ENCODE measurements at places on chromosomes 13 and 19.
A peak's percentile ranks its signal among the peaks of the same experiment; 100 is the strongest.

DNA sequence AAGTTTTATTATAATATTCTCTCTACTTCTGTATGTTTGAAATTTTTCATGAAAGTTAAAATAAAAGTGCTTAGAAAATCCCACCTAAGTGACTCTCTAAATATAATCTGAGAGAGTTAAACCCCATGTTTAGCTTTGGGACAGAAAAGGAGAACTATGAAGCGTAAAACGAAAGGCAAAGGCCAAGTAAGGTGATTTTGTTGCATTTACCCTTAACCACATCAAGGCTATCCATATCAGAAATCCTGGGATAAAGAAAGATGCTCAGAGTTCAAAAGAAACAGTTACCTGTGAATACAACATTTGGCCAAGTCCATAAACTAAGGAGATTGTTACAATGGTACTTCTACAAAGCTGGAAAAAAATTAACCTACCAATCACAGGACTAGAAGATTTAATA lies 31.3 kb downstream of the UBL3 start:
- H3K27ac ChIP-seq, result no peak overlapping the region
- no peaks in the 10 kb centered on the region for H3K27me3 ChIP-seq
- H3K4me3 ChIP-seq, result no peak overlapping the region

GRCh38 chr13:26831336-26831908 lies 70.8 kb upstream of the GPR12 start:
- no peak overlapping the region for H3K27ac ChIP-seq
- H3K27me3 ChIP-seq, result peaks cover 15% of the 10 kb centered on the region
- H3K4me1 ChIP-seq, result no peaks in the 10 kb centered on the region
- H3K4me3 ChIP-seq, result no peak overlapping the region
- H3K36me3 ChIP-seq, result no peaks in the 10 kb centered on the region

DNA sequence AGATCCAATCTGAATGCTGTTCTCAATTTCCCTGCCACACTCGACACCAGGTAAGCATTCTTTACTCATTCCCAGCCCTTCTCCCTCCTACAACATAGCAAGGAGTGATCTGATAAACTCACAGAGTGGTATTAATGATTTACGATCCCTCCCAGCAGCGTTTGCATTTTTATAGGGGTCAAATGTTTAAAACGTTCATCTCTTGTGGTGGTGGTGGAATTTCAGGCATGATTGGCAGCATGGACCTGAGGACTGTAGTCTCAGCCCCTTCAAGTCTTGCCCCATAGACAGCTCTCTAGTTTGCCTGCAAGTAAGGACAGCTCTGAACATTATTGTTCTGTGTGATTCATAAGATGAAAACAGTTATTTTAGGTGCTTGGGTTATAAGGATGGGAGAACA lies 565.7 kb downstream of the EFNB2 start:
- no peaks in the 10 kb centered on the region for H3K36me3 ChIP-seq
- H3K27ac ChIP-seq, result no peak overlapping the region
- no peaks in the 10 kb centered on the region for H3K27me3 ChIP-seq
- H3K4me1 ChIP-seq, result no peaks in the 10 kb centered on the region

DNA sequence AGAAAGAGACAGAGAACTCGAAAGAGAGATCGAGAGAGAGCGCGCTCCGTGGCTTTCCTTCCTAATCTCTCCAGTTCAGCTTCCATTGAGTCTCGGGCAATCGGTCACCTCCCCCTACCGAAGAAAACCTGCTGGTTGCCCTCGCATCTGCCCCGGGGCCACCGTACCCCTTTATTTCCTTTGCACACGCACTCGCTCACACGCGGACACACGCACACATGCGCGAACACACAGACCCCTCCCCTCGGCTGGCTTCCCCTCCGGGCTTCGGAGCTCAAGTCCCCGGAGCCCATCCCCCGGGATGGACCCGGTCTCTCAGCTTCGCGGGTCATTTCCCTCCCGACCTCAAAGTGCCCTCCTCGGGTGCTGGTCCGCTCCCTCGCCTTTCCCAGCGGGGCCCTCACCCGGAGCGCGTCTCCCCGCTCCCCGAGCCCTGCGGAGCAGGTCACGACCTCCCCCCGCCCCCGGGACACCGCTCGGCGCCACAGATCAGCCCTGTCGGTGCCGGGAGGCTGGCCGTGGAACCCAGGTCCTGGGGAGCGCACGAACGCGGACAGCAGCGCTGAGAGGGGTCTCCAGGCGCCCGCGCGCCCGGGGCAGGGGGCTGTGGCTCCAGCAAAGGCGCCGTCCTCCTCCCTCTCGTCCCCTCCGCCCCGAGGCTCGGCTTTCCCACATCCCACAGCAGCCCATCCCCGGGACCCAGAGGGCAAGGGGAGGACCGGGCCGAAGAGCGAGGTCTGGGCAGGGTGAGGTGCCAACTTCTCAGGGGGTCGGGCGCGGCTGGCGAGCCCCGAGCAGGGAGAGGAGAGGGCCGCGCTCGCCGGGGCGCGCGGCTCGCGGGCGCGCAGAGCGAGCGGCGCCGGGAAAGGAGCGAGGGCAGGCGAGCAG lies 1.8 kb downstream of the DACH1 start:
- DNase-seq, result peak; percentile 1
- peaks cover 19% of the 10 kb centered on the region for H3K4me1 ChIP-seq
- peak overlapping the region; percentile 52 for H3K27ac ChIP-seq
- no peaks in the 10 kb centered on the region for H3K36me3 ChIP-seq
- H3K27me3 ChIP-seq, result peaks cover 58% of the 10 kb centered on the region

- H3K4me3 ChIP-seq, result no peak overlapping the region
- H3K36me3 ChIP-seq, result no peaks in the 10 kb centered on the region
- H3K27me3 ChIP-seq, result peaks cover 2% of the 10 kb centered on the region
- no peak for DNase-seq
Observed at GRCh38 chr13:19083340-19083739, 98.3 kb downstream of the TUBA3C start.

GRCh38 chr19:33355535-33355934 lies 18.0 kb upstream of the CEBPG start:
- DNase-seq, result no peak
- H3K27me3 ChIP-seq, result peaks cover 6% of the 10 kb centered on the region
- no peaks in the 10 kb centered on the region for H3K4me1 ChIP-seq
- no peaks in the 10 kb centered on the region for H3K36me3 ChIP-seq

- H3K27ac ChIP-seq, result no peak overlapping the region
- peaks cover 5% of the 10 kb centered on the region for H3K4me1 ChIP-seq
- H3K36me3 ChIP-seq, result no peaks in the 10 kb centered on the region
- DNase-seq, result no peak
- peaks cover 13% of the 10 kb centered on the region for H3K27me3 ChIP-seq
Observed at GRCh38 chr19:48274938-48275337, 5.1 kb downstream of the ZNF114 start.

GRCh38 chr13:89660752-89661151 lies 1686.7 kb upstream of the MIR17HG start:
- H3K4me3 ChIP-seq, result no peak overlapping the region
- no peak overlapping the region for H3K27ac ChIP-seq
- H3K27me3 ChIP-seq, result no peaks in the 10 kb centered on the region
- no peaks in the 10 kb centered on the region for H3K36me3 ChIP-seq
- no peak for DNase-seq

- no peak for DNase-seq
- H3K27me3 ChIP-seq, result no peaks in the 10 kb centered on the region
- no peaks in the 10 kb centered on the region for H3K4me1 ChIP-seq
- no peak overlapping the region for H3K27ac ChIP-seq
Observed at GRCh38 chr19:32889137-32889934, 19.8 kb upstream of the SLC7A9 start.

- H3K4me1 ChIP-seq, result peaks cover 10% of the 10 kb centered on the region
- no peak for DNase-seq
- H3K4me3 ChIP-seq, result no peak overlapping the region
- no peaks in the 10 kb centered on the region for H3K36me3 ChIP-seq
- no peak overlapping the region for H3K27ac ChIP-seq
- peaks cover 22% of the 10 kb centered on the region for H3K27me3 ChIP-seq
Observed at GRCh38 chr19:32749361-32749760, 29.8 kb downstream of the TDRD12 start.

- H3K4me3 ChIP-seq, result no peak overlapping the region
- no peaks in the 10 kb centered on the region for H3K4me1 ChIP-seq
- H3K27ac ChIP-seq, result no peak overlapping the region
Observed at GRCh38 chr13:112842931-112843391, 126.1 kb upstream of the MCF2L start.

GRCh38 chr13:37531049-37531448 lies 67.5 kb downstream of the POSTN start:
- H3K4me3 ChIP-seq, result no peak overlapping the region
- H3K27ac ChIP-seq, result no peak overlapping the region
- H3K36me3 ChIP-seq, result no peaks in the 10 kb centered on the region
- no peaks in the 10 kb centered on the region for H3K27me3 ChIP-seq
- H3K4me1 ChIP-seq, result no peaks in the 10 kb centered on the region
- DNase-seq, result no peak

DNA sequence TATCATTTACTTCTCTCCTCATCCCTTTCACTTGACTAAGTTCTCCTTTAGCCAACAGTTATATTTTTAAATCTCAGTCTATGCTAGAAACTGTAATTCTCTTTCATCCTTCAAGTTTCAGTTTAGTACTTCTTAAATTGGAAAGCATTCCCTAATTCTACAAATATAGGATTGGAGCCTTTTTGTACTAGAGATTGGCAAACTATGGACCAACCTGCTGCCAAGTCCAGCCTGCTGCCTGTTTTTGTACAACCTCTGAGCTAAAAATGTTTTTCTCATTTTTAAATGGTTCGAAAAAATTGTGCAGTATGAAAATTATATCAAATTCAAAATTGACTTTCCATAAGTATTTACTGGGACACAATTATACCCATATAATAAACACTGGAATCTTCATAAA lies 1381.5 kb upstream of the SPRY2 start:
- no peak for DNase-seq
- no peak overlapping the region for H3K4me3 ChIP-seq
- H3K27ac ChIP-seq, result no peak overlapping the region
- H3K36me3 ChIP-seq, result no peaks in the 10 kb centered on the region
- H3K27me3 ChIP-seq, result no peaks in the 10 kb centered on the region
- H3K4me1 ChIP-seq, result no peaks in the 10 kb centered on the region

GRCh38 chr19:2302319-2303210 lies 5.4 kb downstream of the LINGO3 start:
- no peaks in the 10 kb centered on the region for H3K36me3 ChIP-seq
- no peak overlapping the region for H3K27ac ChIP-seq

- H3K4me1 ChIP-seq, result peaks cover 25% of the 10 kb centered on the region
- no peak overlapping the region for H3K27ac ChIP-seq
- DNase-seq, result no peak
- no peak overlapping the region for H3K4me3 ChIP-seq
- H3K36me3 ChIP-seq, result peaks cover 2% of the 10 kb centered on the region
- no peaks in the 10 kb centered on the region for H3K27me3 ChIP-seq
Observed at GRCh38 chr13:46345398-46345797, 41.7 kb downstream of the RUBCNL start.

DNA sequence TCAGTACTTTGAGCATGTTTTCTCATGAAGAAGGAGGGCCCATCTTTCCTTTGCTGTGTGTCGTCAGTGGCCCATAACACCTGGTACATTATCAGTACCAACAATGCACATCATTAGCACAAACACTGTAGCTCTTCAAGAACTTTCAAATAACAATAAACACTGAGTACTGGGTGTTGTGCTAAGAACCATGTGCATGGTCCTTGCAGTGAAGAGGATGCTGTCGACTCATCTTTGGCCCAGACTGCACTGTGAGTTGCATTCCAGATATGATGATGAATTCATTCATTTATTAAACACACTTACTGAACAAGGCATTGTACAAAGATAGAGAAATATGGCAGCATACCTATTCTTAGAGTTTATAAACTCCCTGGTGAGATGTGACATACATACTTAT lies 55.8 kb downstream of the FLT3 start:
- H3K4me1 ChIP-seq, result peaks cover 16% of the 10 kb centered on the region
- DNase-seq, result no peak
- H3K36me3 ChIP-seq, result no peaks in the 10 kb centered on the region
- H3K4me3 ChIP-seq, result no peak overlapping the region
- H3K27me3 ChIP-seq, result peaks cover 7% of the 10 kb centered on the region
- H3K27ac ChIP-seq, result no peak overlapping the region

GRCh38 chr19:19110410-19111135 lies 27.7 kb downstream of the TMEM161A start:
- peak; percentile 25 for DNase-seq
- H3K27ac ChIP-seq, result no peak overlapping the region
- no peaks in the 10 kb centered on the region for H3K36me3 ChIP-seq

DNA sequence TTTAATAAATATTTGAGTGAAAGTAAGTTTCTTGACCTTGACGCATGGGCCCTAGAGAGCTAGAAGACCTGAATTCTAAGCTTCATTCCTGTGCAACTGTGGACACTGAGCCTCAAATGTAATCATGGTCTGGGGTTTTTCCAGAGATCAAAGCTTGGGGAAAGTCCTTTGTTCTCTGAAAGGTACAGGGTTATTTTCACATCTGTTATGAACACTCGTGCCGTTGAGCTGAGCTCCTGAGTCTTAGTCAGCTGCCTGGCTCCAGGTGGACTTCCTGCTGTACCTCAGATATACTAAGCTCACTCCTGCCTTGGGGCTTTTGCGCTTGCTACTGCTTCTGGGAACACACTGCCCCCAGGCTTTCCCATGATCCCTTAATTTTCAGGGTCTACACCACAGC lies 7.5 kb upstream of the ZBTB32 start:
- H3K4me1 ChIP-seq, result peaks cover 33% of the 10 kb centered on the region
- H3K36me3 ChIP-seq, result no peaks in the 10 kb centered on the region
- H3K27ac ChIP-seq, result no peak overlapping the region
- no peak overlapping the region for H3K4me3 ChIP-seq

- H3K4me3 ChIP-seq, result no peak overlapping the region
- peaks cover 2% of the 10 kb centered on the region for H3K27me3 ChIP-seq
- H3K4me1 ChIP-seq, result peaks cover 32% of the 10 kb centered on the region
- DNase-seq, result no peak
Observed at GRCh38 chr19:45254044-45254531, 3.0 kb downstream of the MARK4 start.

GRCh38 chr13:33531484-33531883 lies 245.9 kb upstream of the STARD13 start:
- no peak overlapping the region for H3K27ac ChIP-seq
- H3K36me3 ChIP-seq, result peaks cover 2% of the 10 kb centered on the region
- peaks cover 21% of the 10 kb centered on the region for H3K4me1 ChIP-seq
- no peak for DNase-seq

DNA sequence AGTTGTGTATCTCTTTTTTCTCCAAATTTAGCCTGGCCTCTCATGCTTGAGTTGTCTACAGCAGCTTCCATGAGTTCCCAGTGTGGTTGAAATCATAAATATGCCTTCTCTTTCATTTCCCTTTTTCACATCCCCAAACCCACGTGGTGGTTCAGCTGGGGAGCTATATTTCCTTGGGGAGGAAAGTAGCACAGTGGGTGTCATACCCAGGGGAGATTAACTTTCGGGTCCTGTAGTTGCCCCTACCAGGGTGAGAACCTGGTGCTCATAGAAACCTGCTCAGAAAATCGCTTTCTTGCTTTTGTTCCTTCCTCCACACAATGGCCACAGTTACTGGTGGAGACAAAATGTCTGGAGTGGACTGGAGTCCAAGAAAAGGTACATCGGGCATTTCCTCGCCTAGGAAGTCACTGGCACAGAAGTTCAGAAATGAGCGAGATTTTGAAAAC lies 7.0 kb upstream of the LILRA4 start:
- DNase-seq, result no peak
- H3K4me3 ChIP-seq, result no peak overlapping the region
- peaks cover 20% of the 10 kb centered on the region for H3K4me1 ChIP-seq
- no peaks in the 10 kb centered on the region for H3K27me3 ChIP-seq
